NCI-H1417 treated with DMSO at 0.1 percent for 48 hours (cell line): ENCODE measurements at places on chromosomes 4 and X.

DNA sequence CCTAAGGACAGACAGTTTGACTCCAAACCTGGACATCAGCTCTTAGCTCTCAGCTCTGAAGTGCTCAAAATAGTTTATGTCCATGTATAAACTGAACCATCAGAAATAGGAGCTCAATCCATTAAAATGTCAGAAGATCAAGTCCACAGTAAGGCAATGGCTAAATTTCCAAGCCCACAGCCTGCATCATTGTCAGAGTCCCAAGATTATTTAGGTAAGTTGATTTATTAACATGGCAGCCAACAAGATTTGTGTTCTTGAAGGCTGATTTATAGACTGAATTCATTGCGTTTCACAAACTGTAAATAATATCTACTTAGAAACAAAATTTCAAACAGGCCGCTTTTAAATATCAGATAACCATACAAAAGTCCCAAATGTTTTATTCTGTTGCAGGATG lies 286.5 kb upstream of the ADGRL3 start:
- no peak for DNase-seq

DNA sequence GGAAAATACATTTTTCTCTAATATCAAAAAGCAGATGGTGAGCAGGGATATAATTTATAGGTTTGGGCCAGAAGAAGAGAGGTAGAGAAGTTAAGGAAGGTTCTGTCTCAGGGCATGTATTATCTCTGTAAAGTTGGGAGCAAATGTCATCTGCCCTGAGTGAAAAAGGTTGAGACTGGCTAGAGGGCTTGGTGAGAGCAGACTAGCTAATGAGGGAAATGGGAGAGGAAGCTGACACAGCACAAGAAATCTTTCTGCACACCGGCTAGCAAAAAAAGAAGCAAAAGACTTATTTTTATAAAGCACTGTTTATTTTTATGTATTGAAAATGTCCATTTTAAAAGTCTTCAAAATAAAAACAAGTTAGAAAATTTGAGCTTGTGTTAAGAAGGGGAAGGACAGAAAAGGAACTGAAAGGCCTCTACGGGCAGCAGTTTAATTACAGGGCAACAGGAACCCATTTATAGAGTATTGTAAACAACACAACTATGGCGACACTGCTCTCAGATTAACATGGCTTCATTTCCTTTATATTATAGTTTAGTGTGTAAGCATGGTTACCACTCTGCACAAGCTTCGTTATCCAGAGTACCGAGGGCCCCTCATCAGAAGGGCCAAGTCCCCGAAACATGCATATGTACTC lies 17.4 kb downstream of the CD40LG start:
- DNase-seq: no peak

- no peak for DNase-seq
Observed at GRCh38 chr4:16154451-16154850, 70.6 kb upstream of the PROM1 start.

GRCh38 chrX:32877592-32877991 lies 333.8 kb downstream of the DMD start:
- no peak for DNase-seq

GRCh38 chr4:168124008-168124641 lies 31.8 kb downstream of the ANXA10 start:
- DNase-seq: no peak

GRCh38 chr4:140154572-140154891 lies 548 bp upstream of the MAML3 start:
- DNase-seq: peak; percentile 87

GRCh38 chrX:129651756-129652564 lies 2.8 kb downstream of the APLN start:
- no peak for DNase-seq

GRCh38 chrX:9905288-9905687 lies 61.9 kb upstream of the CLDN34 start:
- DNase-seq: no peak

GRCh38 chrX:49058794-49059193 lies at the start of gene CCDC120:
Gene CCDC120, plus strand, starts transcription at chrX:49058999. Its CDS starts 3,043 bp downstream, at chrX:49062042.
- no peak for DNase-seq

DNA sequence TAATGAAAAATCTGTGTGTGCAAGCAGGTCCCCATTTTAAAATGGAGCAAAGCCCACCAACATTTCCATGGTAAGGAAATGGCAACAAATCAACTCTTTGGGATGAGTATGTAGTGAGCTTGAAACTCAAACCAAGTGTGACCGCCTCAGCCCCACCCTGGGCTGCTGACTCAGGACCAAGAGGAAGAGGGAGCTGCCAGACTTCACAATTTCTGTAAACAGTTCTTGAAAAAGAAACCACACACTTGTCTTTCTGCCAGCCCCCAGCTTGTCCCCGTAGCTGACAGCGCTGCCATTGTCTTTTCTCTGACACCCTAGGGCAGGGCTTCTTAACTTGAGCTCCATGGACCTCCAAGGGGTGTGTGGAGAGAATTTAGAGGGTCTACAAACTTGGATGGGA lies 10.3 kb downstream of the RTL5 start:
- no peak for DNase-seq

GRCh38 chr4:48017108-48017571 lies 568 bp downstream of the NIPAL1 start:
- no peak for DNase-seq

DNA sequence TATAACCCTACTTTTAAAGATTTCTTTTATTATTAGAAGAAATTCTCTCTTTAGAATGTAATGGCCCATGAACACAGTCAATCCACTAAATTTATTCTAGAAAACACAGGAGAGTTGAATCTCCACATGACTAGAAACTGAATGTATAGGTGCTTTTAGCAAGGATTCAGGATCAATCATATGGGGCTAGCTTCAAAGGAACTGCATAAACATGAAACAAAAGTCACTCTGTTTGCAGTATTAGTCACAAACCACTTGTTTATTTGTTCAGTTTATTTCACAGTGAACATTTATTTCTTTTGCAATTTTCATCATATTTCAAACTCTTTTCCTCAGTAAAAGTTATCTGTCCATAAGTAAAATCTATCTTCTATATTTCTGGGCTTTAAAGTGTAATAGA lies 1604.6 kb downstream of the PCDH18 start:
- DNase-seq: no peak
